ENCODE measurements at places on chromosomes 12 and 14. TPM values are rescaled to one million over a fixed set of nuclear protein-coding genes. Genes with fewer than 3 reads are reported as not detected.

The B3GNT4 gene
- 0.71 TPM for total RNA-seq

GRCh38 chr14:104420990-104421389, 158.6 kb upstream of the C14orf180 start:
- peak; percentile 2 for DNase-seq
- H3K4me3 ChIP-seq = no peak overlapping the region
- no peak overlapping the region for H3K27ac ChIP-seq
- H3K4me1 ChIP-seq = no peaks in the 10 kb centered on the region
- no peaks in the 10 kb centered on the region for H3K36me3 ChIP-seq

The SLC38A1 gene
- total RNA-seq = 219 TPM

DNA sequence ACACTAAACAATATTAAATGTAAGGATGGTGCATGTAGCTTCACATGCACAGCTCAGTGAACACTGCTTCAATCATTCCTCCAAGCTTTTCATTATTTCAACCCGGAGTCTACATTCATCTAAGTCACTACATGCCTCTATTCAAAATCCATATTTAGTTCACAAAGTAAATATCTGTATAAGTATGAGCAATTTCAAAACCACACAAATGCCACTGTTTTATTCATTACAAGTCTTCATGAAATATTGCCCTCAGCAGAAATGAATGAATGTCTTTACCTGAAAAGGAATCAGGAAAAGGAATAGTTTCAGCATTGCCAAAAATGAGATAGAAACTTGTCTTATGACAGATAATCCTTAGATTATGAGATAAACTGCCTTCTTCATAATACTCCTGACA, 149.4 kb downstream of the SLC38A4 start:
- no peak for DNase-seq
- H3K27ac ChIP-seq = no peak overlapping the region

DNA sequence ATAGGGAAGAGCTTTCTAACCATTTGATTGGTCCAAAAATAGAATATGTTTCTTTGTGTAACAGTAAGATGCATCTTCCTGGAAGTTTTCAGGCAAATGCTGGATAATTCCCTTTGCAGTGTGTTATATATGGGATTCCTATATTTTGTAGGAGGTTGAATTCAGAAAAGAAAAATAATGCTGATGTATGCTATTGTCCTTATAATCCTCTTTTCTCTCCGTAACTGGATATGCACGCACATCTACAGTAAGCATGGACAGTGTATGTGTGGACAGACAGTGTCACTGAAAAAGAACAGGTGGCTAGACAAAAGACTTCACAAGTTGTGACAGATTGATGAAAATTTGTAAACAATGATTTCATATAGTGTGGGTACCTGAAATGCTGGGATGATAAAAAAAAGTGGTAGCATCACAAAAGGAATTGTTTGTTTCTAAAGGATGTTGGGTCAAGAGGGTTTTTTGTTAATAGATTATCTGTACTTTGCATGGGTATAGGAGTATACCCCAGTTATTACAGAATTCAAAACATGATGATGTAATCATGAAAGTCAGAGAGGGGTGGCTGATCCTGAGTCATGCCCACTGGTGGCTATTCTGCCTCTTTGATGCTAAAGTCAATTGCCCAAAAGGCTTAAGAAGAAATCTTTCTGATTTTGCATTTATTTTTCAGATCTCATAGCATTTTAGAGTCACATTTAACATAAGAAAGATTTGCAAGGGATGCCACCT, 160.7 kb upstream of the TMTC1 start:
- no peaks in the 10 kb centered on the region for H3K27me3 ChIP-seq
- no peak for DNase-seq
- H3K4me1 ChIP-seq = no peaks in the 10 kb centered on the region
- H3K27ac ChIP-seq = no peak overlapping the region

- no peak overlapping the region for H3K27ac ChIP-seq
- no peak for DNase-seq
- H3K4me1 ChIP-seq = peaks cover 7% of the 10 kb centered on the region
Measured at GRCh38 chr12:27517961-27518665, 5.9 kb upstream of the PPFIBP1 start.

The WNT5B gene
- total RNA-seq = 0.15 TPM

The PLEKHG3 gene
- 36.0 TPM for total RNA-seq

The KTN1 gene
- 85.8 TPM for total RNA-seq

The MUCL1 gene
- total RNA-seq = not detected

The SPIC gene
- total RNA-seq = not detected

DNA sequence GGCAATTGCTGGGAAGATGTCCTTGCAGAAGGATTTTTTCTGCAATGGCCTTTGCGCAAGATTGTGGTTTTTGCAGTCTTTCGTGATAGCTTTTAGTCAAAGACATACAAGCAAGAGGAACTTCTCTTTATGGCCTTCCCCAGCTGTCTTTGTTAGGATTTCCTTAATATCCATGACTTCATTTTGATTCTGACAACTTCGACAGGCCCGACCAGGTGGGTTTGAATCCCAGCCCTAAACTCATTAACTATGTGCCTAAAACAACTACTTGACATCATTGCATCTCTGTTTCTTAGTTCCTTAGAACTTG, 13.3 kb upstream of the VRK1 start:
- DNase-seq = no peak
- no peaks in the 10 kb centered on the region for H3K4me1 ChIP-seq
- no peak overlapping the region for H3K4me3 ChIP-seq
- no peak overlapping the region for H3K27ac ChIP-seq

- H3K4me3 ChIP-seq = no peak overlapping the region
- H3K27ac ChIP-seq = no peak overlapping the region
- no peak for DNase-seq
- no peaks in the 10 kb centered on the region for H3K27me3 ChIP-seq
- H3K36me3 ChIP-seq = peaks cover 39% of the 10 kb centered on the region
Measured at GRCh38 chr12:112103758-112104503, 4.7 kb downstream of the NAA25 start.

DNA sequence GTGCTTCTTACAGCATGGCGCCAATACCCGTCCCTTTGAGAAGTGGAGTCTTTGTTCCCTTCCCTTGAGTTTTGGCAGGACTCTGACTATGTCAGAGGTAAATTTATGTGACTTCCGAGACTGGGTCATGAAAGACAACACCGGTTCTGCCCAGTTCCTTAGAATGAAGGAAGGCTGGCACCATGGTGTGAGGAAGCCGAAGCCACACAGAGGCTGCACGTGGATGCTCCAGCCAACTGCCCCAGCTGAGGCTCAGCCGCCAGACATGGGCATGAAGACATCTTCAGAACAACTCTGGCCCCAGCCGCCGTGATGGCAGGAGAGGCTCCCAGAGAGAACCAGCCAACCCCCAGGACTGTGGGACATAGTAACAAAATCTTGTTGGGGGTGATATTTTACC, 111.2 kb downstream of the CALM1 start:
- H3K27ac ChIP-seq = no peak overlapping the region
- H3K4me1 ChIP-seq = no peaks in the 10 kb centered on the region
- no peak for DNase-seq

- peaks cover 12% of the 10 kb centered on the region for H3K27me3 ChIP-seq
- peaks cover 7% of the 10 kb centered on the region for H3K4me1 ChIP-seq
- peaks cover 2% of the 10 kb centered on the region for H3K36me3 ChIP-seq
- no peak for DNase-seq
Measured at GRCh38 chr12:57118711-57119271, 7.6 kb upstream of the STAT6 start.
